ENCODE measurements at places on chromosomes 4 and X.

DNA sequence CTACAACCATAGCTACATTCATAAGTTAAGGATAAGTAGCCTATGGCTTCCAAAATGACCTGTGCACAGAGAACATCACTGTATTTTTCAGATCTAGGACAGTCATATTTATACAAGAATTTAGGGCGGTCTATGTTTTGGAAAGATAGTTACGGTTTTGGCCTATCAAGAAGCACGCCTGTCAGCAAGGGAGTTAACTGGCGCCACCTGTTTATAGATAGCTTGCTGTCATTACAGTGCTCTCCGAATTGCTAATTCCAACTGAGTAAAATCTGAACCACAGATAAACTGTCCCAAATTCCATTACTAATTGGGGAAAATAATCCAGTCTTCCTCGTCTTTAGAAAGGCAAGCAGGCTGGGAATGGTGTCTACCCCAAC is 646 bp downstream of the ABCB7 start:
- no peak for DNase-seq

DNA sequence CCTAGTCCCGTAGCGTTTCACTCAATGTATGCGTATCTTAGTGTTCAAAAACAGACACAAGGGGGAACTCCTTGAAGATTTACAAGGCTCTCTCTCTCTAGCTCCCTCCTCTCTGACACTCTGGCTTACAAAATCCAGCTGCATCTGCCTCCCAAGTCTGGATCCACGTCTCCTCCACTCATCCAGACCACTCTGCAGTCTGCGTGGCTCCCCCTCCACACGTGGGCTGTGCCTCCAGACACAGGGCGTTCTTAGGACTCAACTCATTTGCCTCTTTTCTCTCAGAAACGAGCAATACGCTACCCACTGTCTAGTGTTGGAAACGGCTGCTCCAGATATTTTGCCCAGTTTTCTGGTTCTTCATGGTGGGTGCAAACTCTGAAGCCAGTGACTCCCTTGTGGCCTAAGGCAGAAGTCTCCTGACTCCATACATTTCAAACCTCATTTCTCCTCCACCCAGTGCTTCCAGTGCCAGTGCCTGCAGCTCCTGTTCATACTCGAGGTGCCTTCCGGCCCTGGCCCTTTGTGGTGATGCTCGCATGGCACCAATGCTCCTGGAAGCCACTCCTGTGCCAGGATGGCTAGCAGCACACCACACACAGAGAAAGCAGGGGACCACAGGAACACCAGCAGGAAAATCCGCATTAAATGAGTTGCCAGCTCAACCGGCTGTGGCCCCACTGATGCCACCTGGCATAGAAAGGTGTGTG is 24.1 kb downstream of the NAT8L start:
- DNase-seq, result no peak

DNA sequence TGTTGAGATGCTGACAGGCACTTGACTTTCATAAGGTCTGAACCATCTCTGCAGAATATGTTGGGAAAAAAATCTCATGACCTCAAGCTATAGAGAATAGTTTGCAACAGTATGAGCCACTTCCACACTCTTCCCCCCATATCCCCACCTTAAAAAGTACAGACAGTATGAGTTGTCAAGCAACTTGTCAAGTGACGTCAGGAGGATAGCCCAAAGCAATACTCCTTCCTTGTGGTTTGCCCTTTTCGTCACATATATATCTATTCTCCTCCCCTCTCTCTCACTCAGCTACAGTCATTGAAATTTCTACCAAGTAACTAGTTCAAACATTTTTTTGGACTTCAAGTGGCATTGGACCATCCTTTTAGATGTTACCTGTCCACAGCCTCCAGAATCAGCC is 67.7 kb downstream of the MCF2 start:
- DNase-seq, result no peak

DNA sequence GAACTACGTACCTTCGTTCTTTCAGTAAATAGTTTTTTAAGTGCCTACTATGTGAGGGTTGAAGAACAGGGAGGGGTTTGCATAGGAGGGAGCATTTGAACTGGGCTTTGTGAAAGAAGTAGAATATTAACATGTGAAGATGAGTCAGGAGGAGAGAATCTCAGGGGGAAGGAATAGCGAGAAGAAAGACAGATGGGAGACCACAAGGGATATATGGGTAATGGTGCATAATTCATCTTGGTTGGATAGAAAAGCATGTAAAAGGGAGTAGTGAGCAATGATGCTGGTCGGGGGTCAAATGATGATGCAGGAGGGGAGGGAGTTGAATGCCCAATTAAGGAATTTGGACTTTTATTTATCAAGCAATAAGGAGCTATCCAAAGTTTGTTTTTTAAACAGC is 52.7 kb downstream of the TMEM164 start:
- DNase-seq, result no peak

DNA sequence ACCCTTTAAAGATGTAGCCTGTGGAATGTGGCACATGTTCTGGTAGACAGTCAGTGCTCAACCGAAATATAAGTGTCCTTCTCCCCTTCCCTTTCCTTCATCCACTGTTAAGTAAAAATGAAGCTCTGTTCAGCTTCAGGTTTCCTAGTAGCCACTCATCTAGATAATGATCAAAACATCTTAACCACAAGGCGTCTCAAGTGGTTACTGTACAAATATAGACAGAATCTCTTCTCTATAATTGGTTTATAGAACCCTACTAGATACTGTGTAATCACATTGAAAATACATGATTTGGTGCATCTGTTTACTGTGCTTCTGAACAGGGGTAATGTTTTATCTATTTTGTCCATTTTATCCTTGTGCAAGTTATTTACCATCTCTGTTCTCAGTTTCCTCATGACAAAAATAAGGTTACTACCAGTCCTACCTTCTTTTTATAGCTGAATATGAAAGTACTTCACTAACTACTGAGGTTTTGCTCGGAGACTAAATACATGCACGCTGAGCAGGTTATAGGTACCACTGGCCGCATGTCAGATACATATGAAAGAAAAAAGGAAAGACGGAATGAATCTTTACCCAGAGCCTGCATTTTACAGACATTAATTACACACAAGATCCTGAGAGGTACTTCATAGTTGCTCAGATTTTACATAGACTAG is 20.3 kb upstream of the SLC25A4 start:
- DNase-seq, result no peak

GRCh38 chrX:42090395-42090794 is 167.0 kb upstream of the CASK start:
- DNase-seq, result no peak

DNA sequence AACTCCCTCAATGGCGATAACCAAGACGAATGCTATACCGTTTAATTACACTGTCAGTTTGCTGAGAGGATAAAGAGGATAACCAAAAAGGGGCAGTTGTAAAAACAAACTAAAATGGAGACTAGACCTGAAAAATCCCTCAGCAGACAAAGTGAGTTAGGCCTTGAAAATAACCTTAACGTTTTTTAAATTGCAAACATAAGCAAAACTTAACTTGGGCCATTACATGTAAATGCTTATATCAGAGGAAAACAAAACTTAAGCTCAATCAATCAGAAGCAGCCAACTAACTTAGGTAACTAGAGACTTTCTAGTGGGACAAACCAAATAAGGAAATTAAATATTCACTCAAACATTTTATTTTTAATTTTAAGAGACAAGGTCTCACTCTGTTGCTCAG is 17.0 kb upstream of the TAPT1 start:
- no peak for DNase-seq

DNA sequence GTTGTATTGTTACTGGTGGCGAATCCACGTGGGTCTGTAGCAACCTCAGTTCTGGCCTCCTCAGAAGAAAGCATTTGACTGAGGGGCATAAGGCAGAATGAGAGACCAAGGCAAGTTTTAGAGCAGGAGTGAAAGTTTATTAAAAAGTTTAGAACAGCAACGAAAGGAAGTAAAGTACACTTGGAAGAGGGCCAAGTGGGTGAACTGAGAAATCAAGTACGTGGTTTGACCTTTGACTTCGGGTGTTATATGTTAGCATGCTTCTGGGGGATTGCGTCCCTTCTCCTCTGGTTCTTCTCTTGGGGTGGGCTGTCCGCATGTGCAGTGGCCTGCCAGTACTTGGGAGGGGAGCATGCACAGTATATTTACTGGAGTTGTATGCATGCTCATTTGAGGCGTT is 232.7 kb upstream of the GATB start:
- no peak for DNase-seq

DNA sequence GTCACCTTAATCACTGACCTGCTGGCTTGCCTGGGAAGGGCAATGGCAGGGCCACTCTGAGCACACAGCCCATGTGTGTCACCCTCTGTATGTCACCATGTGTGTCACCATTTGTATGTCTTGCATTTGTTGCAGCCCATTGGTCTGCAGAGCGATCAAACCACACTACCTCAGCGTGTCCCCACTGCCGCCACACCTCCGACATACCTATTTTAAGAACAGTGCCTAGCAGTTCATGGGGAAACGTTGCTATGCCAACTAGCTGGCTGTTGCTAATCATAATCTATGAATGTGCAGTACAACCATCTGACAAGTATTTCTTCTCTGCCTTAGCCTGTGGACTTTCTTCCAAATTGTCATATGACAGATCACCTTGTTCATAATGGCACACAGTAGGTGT is 8.0 kb upstream of the CRMP1 start:
- no peak for DNase-seq

DNA sequence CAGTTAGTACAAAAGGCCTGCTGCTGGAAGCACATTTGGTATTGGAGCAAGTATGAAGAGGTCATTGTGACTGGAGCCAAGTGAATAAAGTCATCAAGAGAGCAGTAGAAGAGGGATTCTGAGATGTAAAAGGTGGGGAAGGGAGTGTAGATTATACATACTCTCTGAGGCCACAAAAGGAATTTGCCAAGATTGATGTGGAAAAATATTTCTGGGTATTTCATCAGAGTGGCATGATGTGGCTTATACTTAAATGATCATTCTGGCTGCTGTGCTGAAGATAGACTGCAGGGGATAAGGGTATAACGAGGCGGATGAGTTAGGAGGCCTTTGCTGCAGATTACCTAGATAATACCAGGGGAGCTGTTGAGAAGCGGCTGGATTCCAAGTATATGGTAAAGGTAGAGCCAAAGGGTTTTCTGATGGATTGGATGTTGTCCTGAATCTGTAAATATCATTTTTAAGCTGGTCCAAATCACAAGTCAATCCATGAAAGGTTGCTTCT is 231.8 kb upstream of the AGA start:
- no peak for DNase-seq

GRCh38 chr4:183337833-183338232 is 15.6 kb upstream of the CLDN24 start:
- no peak for DNase-seq

GRCh38 chrX:106397788-106398538 is 213.8 kb upstream of the RADX start:
- no peak for DNase-seq

GRCh38 chrX:131330735-131331134 is 41.6 kb upstream of the IGSF1 start:
- DNase-seq, result no peak

- DNase-seq, result no peak
Measured at GRCh38 chrX:42869659-42870476, 91.9 kb upstream of the PPP1R2C start.

DNA sequence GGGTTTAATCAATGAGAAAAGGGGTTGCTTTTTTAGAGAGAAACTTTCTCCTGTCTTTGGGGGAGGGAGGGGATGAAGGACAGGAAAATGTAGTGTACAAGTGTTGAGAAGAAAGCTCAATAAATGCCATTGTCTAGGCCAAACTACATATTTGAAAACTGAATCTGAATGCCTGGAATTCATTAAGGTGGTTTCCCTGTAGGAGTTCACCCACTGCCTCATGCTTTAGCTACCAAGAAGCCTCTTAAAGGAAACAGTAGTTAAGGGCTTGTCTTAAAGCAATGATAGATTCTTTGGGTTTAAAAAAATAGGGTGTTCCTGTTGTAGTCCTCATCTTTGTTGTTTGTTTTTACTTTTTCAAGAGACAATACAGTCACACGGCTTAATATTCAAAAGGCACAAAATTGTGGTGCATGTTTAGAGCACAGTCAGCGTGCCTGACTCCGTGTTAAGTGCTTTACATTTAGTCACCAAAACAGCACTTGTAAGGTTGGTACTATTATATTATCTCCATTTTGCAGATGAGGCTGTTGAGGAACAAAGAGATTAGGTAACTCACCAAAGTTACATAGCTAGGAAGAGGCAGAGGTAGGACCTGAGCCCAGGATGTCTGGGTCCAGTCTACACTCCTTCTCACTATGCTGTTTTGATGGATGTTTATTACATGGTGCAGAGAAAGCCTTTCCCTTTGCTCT is 46.0 kb downstream of the FNIP2 start:
- no peak for DNase-seq

DNA sequence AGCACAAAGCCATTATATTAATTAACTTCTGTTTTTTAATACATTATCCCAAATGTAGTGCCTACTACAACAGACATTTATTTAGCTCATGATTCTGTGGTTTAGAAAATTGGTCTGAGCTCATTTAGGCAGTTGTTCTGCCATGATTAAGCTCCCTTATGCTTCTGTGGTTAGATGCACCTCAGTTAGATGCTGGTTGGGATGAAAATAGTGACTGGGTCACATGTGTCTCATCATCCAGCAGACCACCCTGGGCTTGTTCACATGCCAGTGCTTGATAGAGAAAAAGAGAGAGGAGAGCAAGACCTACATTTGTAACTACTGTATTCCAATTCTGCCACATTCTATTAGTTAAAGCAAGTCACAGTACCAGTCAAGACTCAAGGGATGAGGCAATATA is 376.4 kb upstream of the GNPDA2 start:
- no peak for DNase-seq

DNA sequence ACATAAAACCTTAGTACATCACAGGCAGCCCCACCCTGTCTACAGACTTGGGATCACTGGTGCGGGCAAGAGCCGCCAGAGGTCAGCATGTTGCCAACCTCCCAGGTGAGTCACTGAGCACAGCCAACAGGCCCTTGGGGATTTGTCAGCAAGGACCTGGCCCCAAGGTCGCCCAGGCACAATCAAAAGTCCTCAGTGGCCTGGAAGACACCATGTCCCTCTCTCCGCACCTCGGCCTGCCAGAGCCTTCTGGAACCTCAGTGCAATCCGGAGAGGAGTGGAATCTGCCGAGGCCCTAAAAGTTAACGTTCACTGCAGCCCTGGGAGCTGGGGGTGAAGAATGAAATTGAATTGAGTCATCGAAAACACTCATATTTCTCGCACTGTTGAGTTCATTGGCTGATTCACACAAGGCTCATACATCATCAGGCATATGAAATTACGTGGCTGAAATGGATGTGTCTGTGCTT is 74.3 kb downstream of the WFS1 start:
- DNase-seq, result no peak

GRCh38 chr4:85826060-85826678 is 351.2 kb downstream of the ARHGAP24 start:
- DNase-seq, result no peak

DNA sequence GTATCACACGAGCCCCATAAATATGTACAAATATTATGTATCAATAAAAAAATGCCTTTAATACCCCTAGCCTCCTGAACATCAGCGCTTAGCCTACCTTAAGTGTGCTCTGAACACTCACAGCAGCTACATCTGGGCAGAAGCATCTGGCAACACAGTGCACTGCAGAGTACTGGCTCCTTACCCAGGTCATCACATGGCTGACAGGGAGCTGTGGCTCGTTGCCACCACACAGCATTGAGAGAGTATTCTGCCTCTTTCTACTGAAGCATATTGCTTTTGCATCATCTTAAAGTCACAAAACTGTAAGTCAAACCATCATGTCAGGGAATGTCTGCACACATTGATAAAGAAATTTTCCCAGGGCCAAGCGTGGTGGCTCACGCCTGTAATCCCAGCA is 55.2 kb downstream of the TRIML1 start:
- DNase-seq, result no peak
